DMS79 treated with DMSO at 0.1 percent for 48 hours (cell line): ENCODE measurements at places on chromosomes 11 and 22.
A peak's percentile ranks its signal among the peaks of the same experiment; 100 is the strongest.

GRCh38 chr11:128625746-128626145, 38.4 kb upstream of the ETS1 start:
- no peak for DNase-seq

- DNase-seq: no peak
Measured at GRCh38 chr11:128955636-128956035, 13.0 kb upstream of the TP53AIP1 start.

GRCh38 chr11:78798663-78799062, 224.0 kb upstream of the NARS2 start:
- DNase-seq: peak; percentile 12

DNA sequence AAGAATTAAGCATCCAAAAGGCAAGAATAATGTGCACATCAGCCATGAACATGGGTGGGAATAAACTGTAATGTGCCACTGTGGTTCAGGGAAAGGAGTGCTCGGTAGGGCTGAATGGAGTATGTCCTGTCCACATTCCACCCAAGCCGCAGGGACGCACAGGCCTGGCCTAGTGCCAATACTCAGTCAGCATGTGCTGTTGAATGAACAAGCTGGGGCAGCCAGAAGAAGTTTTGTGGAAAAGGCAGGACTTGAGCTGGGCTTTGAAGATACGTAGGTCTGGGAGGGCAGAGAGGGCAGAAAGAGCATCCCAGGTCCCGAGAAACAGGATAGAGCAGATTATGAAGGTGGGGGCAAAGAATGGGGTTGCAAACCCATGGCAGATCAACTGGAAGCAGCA, 60.0 kb upstream of the PLET1 start:
- DNase-seq: peak; percentile 39

GRCh38 chr11:2987881-2988861, 4.0 kb downstream of the NAP1L4 start:
- no peak for DNase-seq

GRCh38 chr11:30914143-30914762, 328.1 kb upstream of the MPPED2 start:
- no peak for DNase-seq

DNA sequence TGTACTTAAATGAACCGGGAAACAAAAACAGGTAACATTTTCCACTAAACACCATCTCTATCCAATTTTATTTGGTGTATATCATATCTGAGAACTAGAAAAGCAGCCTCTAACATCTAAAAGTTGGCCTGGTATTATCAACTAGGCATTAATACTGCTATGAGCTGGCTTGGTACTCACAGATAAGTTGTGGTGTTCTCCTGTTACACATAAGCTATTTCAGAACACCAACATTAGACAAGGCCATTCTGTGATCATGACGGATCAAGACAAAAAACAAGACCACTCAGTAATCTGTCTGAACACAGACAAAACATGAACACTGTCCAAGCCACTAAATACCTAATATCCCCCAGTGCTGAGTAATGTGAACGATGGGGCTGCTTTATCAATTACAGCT, 11.9 kb downstream of the RIC3 start:
- no peak for DNase-seq

DNA sequence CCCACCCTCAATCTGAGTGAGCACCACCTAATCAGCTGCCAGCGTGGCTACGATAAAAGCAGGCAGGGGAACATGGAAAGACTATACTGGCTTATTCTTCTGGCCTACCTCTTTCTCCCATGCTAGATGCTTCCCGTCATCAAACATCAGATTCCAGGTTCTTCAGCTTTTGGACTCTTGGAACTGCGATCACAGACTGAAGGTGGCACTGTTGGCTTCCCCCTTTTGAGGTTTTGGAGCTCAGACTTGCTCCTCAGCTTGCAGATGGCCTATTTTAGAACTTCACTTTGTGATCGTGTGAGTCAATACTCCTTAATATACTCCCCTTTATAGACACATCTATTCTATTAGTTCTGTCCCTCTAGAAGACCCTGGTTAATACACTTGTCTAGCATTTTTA, 543.7 kb upstream of the RAG2 start:
- no peak for DNase-seq
